ENCODE measurements at places on chromosomes 2 and 18. TPM values are rescaled to one million over a fixed set of nuclear protein-coding genes. Genes with fewer than 3 reads are reported as not detected.

The CAPN14 gene
- not detected for polyA plus RNA-seq

The STRADB gene
- polyA plus RNA-seq = 64.8 TPM

The DQX1 gene
- 0.46 TPM for polyA plus RNA-seq

The ABCG8 gene
- polyA plus RNA-seq = 0.19 TPM

The EVX2 gene
- not detected for polyA plus RNA-seq

The TBR1 gene
- polyA plus RNA-seq = not detected

The PRKAG3 gene
- polyA plus RNA-seq = 35.9 TPM

The PIKFYVE gene
- polyA plus RNA-seq = 22.0 TPM

DNA sequence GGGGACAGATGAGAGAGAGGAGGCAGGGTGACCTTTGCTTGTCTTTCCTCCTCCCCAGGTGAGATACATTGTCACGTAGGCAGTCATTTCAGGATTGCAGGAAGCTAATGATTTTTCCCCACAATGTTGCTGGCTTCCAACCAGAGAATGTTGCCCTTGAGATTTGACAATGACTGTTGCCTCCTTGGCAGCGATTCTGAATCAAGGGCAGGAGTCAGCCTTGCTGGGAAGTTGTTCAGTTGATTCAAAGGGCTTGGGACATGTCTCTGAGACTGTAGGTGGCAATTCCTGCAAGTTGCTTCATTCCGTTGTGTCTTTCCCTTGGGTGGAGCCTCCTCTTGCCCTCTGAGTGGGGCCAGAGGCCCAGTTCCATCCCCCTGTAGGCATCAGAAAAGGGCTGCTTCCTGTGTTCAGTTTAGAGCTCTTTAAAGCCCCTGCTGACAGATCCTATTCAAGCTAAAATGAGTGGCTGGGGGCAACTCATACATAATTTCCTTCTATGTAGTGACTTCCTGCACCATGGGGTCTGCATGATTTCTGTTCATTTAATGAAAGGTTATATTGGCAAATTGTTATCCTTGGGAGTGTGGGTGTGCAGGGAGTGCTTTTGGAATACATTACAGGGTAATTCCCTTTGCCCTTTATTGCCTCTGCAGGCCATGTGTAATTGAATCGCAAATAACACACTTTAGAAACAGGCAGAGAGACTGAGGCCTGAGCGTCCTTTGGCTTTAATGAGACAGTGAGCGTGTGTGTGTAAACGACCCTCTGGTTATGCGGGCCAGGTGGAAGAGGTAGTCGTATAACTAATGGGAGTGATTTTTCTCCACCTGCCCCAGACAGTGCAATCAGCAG, 52.4 kb downstream of the GPR39 start:
- no peak for DNase-seq

DNA sequence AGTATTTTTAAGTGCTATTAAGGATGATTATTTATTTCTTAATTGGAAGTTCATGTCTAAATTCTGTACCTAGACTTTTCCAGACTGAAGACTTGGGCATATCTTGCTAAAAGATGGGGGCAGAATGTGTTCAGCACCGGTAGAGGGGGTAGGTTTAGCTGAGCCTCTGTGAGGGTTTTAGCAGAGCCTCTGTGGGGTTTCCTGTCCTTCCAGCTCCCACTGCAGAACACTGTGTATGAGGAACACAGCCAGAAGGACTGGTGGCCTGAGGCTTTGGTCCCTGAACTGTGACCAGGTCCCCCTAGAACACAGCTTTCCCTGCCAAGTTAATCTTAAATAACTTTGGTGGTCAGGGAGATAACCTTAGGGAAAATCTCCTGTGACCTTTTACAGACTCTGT, 123.4 kb upstream of the EPC2 start:
- no peak for DNase-seq

- no peak for DNase-seq
Observed at GRCh38 chr2:229815858-229816257, 101.5 kb upstream of the DNER start.

- no peak for DNase-seq
Observed at GRCh38 chr2:3762771-3763447, 59.5 kb downstream of the DCDC2C start.

DNA sequence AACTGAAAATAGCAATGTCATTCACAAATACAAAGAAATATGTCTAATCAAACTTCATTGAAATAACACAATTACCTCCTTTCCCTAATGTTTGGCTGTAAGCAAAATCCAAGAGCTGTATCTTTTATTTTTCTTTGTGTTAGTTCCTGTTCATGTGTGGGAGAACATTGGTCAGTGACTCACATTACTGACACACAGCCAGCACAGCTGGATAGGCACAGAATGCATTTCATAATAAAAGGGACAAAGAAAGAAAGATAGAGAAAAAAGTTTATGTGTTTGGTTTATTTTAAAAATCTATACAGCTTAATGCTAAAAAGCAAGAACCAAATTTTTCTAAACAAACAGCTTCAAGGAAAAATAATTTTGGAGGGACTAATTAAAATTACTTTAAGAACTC, 185.6 kb upstream of the COL3A1 start:
- peak; percentile 92 for DNase-seq

- DNase-seq = no peak
Observed at GRCh38 chr18:23573626-23574431, 12.5 kb downstream of the NPC1 start.

DNA sequence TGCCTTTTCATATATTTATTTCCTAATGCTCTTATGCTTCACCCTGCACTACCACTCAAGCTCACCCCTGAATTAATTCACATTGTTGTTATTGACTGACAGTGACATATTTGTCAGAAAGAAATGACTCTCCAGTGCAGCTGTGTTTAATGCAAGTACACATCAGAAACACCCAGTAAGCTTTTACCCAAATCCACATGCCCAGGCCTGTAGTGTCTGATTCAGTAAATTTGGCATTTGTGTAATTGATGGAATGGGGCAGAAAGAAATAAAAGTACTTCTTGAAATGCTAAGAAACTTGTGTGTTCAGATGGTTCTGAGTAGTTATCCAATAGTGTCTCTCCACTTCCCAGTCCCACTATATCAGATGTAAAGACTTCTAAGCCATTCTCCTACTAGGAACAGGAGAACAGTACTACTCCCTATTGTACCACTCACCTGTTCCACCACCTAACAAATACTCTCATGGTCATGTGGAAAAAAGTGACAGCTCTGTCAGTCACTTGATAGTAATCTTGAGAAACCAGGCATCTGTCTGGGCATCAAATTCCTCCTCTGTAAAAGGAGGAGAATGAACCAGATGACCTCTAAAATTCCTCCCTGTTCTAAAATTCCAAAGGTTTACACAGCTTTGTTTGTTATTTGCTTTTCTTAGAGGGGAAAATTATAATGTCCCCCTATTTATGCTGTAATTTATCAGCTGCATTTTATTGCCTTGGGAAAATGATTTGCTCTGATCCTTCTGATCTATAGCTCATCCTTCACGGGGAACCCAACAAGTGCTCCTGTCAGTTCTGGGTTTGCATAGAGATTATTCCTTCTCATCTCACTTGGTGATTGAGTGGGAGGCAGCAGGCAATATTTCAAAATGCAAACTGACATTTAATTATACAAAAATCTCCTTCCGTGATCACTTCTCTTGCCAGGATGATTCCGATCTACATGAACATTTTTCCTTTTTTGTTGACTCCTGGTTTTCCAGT, 70.9 kb downstream of the ZNF385B start:
- DNase-seq = no peak

DNA sequence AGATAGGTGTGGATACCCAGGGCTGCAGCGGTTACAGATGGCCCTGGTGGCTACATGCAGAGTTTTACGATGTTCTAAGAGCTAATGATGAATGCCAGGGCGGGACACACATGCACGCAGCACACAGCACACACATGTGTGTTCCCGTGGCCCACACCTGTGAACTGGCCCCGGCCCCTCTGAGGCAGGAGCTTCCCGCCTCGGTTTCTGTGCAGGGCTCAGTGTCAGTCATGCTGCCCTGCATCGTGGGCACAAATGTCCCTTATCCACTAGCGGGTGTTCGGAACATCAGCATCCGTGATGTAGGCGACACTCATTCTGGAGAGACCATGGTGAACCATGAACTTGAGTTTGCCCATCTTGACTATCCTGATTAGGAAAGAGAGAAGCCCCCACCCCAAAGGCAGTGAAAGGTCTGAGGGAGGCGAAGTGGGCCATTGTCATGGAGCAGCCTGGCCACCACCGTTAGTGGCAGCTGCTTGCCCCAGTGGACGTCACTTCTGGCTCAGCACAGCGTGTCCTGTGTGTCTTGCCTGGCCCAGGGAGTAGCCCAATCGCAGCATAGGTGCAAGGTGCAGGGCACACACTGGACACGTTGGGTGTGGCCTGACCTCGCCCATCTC, 43.8 kb downstream of the DCDC2C start:
- DNase-seq = no peak

DNA sequence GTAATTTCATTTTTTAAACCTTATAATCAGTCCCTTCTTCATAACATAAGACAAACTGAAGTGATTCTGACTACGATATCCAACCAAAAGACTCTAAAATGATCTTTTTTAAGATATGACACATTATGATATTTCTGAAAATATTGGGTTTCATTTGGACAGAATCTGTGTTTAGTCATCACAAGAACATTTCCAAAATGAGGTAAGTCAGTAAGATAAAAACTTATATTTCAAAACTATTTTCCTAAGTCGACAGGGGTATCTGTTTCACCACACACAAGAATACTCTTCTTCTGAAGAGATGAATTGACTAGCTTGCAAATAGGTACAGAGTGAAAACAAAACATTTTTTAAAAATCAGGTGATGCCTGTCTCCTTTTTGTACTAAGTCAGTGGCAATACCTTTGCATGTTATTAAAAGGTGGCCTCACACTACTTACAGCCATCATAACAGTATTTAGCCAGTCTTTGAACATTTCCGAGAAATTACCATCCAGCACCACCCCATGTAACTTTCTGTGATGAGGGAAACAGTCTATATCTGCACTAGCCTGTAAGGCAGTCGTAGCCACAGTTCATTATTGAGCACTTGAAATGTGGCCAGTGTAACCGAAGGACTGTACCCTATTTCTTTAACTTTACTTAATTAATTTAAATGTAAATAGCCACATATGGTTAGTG, 13.5 kb downstream of the STK39 start:
- DNase-seq = no peak

All from muscle of arm (tissue), 14 donors.